ENCODE measurements at places on chromosomes 4 and X.

- DNase-seq: no peak
Measured at GRCh38 chr4:169362607-169363006, 91.9 kb upstream of the SH3RF1 start.

DNA sequence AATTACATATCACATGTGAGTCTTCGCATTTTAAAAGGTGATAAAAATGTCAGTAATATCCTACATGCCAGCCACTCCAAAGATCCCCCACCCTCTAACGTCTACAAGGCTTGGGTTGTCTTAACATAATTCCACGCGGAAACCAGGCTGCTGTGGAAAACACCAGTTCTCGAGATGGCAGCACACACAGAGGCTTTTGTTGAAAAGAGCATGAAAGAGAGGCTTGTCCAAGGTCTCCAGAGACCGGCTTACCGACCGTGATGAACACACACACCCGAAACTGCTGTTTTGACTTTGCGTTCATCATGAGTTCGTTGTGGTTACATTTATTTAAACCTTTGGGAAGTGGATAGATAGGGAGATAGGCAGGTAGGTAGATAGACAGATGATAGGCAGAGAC, 87.9 kb downstream of the CRLF2 start:
- DNase-seq: no peak

DNA sequence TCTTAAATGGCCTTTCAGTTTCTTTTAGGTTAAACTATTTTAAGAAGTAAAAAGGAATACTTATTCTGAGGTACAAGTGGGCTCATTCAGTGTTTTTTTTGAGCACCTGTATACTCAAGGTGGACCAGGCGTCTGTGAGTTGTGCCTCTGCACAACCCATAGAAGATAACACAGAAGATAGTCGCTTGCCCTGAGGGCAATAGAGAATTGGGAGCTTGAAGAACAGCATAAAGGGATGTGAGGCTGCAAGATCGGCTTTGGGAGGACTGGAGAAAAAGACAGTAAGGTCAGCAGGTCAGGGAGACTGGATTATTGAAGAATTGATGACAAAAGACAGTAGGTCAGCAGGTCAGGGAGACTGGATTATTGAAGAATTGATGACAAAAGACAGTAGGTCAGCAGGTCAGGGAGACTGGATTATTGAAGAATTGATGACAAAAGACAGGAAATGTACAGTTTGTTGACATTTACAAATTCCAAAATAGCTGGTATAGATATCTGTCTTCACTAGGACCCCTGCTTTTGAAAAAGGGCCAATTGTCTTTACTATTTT, 3.1 kb downstream of the CPE start:
- DNase-seq: no peak

DNA sequence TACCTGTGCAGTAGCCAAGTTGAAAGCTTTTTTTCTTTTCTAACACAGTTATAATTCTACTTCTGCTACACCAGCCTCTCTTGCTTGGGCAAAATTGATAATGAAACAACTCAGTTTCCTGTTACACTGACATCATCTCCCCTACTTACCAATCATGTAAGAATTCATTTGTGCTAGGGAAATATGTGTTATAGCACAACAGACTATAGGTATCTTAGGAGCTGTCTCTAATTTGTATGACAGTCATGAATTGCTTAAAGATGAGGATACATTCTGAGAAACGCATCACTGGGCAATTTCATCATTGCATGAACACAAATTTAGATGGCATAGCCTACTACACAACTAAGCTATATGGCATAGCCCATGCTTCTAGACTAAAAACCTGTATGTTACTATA, 246.3 kb upstream of the ANKRD50 start:
- DNase-seq: no peak

- no peak for DNase-seq
Measured at GRCh38 chr4:143575331-143575730, 61.8 kb downstream of the SMARCA5 start.

DNA sequence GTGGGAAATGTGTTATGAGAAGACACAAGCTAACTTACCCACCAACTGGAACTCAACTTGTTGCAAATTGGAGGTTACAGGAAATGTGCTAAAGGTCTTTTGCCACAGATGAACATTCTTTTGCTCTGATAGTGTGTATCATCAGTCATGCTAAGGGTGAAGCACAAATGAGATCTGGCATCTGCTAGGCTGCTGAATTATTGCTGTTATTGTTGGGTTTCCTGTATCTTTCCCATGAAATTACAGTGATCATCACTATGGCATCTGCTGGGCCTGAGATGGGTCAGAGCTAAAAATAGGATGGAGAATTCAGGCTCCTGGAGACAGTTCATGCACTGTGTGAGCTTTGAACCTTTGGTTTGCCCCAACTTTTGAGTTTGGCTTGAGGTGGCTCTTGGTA, 124.5 kb downstream of the NPNT start:
- no peak for DNase-seq

- DNase-seq: no peak
Measured at GRCh38 chr4:20627866-20628265, 72.4 kb upstream of the PACRGL start.

- no peak for DNase-seq
Measured at GRCh38 chr4:18155067-18156041, 133.8 kb upstream of the LCORL start.

GRCh38 chr4:61217222-61217621, 17.1 kb downstream of the ADGRL3 start:
- no peak for DNase-seq

- DNase-seq: no peak
Measured at GRCh38 chrX:10282490-10282889, 125.7 kb downstream of the CLCN4 start.

- DNase-seq: no peak
Measured at GRCh38 chrX:115595049-115595448, 34.1 kb downstream of the PLS3 start.

DNA sequence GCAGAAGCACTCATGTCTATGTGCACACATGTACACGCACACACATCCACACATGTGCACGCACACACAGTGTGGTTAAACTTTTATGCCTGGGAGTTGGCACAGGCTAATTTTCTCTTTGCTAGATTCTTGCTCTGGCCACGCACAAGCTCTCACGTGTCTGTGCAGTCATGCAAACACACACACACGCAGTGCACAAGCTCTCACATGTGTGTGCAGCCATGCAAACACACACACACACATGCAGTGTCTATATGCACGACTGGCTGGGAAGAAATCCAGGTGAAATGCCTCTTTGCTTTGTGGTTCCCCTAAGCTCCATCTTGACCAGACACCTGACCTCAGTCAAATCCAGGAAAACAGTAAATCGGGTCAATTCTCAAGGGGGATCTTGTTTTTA, 138.0 kb downstream of the SHOX start:
- DNase-seq: no peak

GRCh38 chrX:109614951-109615350, 10.0 kb downstream of the KCNE5 start:
- DNase-seq: no peak

DNA sequence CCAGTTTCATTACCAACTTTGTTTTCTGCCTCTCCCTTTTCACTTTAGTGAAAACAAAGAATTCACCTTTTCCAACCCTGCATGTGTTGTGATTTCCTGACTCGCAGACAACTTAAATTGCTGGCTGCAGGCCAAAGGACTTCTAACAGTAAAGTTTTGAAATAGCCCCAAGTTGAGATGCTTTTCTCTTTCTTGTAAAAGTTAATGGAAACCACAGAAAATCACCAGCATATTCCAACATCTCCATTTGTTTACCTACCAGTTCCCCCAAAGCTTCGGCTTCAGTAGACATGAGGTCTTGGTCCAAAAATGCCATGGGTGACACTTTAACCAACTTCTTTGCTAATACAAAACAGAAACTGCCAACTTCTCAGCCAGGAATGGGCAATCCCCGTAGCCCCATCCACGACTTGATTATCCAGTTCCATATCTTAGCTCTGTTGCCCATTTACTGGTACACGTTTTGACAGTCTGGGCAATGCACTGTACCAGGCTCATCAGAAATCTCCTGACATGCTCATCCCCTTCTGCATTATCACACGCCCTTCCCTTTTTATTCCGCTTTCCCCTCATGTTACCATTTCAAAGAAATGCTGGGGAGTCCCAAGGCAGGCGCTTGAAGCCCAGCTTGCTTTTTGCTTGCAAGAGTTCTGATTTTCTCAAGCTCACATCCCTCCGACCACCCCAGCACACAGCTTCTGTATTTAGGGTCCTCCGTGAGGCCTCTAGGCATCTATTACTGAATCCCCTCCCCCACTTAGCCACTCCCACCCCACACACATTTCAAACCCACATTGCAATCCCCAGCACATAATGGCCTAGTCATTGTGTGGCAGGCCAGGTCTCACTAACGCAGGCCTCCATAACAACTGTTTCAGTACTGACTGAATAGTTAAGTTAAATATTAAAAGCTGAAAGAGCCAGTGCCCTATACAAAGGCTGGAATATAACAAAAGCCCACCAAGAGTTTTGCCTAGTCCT, 137.9 kb upstream of the S100G start:
- DNase-seq: no peak

DNA sequence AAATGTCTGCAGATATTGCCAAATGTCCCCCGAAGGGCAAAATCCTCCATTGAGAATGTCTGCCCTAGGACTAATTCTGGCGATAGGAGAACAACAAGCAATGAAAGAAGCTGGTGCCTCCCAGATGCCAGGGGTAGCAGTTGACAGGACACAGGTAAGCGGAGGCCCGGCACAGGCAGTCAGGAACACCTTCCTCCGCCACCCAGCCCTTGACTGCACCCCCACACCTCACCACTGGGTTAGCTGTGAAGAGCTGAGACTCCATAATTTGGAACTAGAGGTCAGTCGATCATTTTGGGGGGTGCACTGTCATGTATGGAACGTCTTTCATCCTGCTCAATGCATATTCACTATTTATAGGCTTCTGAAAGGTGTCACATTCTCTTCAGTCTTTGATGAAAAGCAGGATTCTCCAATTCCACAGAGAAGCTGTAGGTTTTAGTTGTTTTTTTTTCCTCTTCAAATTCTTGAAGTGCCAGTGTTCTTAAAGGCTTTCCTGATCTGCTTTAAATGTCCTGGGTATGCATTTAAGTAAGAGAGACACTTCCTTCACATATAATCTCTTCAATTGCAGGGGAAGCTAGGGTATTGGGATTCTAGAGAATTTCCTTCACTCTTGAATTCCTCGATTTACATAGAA, 111.6 kb upstream of the ZFP42 start:
- DNase-seq: no peak

DNA sequence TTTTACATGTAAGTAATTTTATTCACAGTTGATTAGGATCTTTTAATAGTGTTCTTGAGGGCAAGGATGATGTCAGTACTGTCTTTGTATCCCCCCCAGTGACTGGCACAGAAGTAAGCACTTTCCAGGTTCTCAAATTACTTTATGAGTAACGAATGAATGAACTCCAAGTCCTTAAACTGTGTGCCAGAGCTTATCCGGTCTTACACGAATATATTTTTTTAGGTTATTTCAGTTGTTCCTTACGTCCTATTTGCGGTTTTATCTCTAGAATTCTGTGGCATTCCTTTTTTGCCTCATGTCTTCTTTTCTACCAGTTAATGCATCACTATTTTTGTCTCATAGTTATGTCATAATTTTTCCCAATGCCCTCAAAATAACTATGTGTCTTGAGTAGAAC, 106.9 kb upstream of the MID1IP1 start:
- no peak for DNase-seq

- DNase-seq: no peak
Measured at GRCh38 chr4:164207460-164207859, 546.5 kb upstream of the SMIM31 start.

DNA sequence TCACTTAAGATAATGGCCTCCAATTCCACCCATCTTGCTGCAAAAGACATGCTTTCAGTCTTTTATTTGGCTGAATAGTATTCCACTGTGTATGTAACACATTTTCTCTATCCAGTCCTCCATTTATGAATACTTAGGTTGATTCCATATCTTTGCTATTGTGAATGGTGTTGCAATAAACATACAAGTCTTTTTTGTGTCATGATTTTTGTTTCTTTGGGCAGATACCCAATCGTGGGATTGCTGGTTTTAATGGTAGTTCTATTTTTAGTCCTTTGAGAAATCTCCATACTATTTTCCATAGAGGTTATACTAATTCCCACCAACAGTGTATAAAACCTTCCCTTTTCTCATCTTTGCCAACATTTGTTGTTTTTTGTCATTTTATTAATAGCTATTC, 180.9 kb downstream of the SMIM20 start:
- no peak for DNase-seq

GRCh38 chr4:37816719-37817118, 9.8 kb upstream of the PGM2 start:
- no peak for DNase-seq

GRCh38 chrX:41313419-41313818, 20.5 kb upstream of the DDX3X start:
- DNase-seq: no peak

DNA sequence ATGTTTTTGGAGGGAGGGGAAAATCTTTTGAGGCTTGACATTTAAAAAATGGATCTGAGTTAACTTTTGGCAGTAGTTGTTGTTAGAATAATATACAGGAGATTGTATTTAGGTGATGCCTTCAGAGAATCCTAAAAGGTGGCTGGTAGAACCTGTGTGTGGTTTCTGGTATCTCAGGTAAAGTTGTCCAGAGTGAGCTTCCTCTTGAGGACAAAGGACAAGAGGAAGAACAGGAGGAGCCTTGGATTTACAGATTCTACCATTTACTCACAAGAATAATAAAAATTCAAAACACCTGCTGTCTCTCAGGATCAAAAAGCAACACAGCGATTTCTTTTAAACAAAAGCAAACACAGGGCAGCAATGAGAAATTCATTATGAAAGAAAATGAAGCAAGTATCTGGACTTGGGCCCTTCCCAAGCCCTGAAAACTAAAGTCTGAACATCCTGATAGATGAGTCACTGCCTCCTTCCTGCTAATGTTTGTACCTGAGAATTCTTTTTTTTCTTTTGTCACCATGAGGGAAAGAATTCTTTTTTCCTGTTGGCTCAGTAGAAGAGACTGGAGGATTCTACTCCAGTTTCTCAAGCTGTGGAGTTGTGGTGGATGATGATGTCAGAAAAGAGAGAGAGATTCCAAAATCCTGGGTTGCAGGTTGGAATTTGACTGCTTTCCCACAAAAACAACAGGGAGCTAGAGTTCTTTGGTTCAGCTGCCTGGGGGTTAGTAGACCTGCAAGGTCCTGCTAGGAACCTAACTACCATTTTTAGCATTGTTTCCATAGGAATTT, 31.5 kb upstream of the RAPGEF2 start:
- no peak for DNase-seq

DNA sequence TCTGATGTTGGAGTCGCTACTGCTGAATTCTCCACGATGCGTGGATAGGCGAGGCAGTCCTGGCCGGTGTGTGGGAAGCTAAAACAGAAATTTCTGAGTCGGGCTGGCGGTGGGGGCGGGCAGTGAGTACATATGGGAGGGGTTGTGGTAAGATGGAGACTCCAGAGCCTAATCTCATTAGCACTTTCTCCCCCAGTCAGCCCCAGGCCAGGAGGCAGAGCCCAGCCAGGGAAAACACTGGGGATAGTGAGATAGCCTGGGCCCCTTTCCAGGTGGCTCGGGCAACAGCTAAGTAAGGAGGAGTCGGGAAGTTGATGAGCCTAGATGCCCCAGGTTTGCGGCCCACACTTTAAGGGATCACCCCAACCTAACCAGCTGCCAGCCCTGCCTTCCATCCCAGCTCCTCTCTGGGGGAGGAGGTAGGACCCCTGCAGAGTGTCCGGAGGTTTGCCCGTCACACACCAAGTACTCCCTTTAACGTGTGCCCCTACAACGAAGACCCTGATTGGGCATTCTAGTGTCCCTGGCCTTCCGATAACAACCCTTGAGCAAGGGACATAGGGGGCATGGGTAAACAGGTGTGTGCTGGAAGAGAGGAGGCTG, 2.4 kb upstream of the LOC101059915 start:
- DNase-seq: no peak

GRCh38 chrX:80828232-80828631, 18.6 kb upstream of the BRWD3 start:
- DNase-seq: no peak

Measured in nucleus accumbens (tissue), 56 donors.